Stomach (tissue), 19 donors: ENCODE measurements at places on chromosomes 11 and 22. TPM values are rescaled to one million over a fixed set of nuclear protein-coding genes. Genes with fewer than 3 reads are reported as not detected.

GRCh38 chr11:111179184-111179910, 66.2 kb upstream of the POU2AF2 start:
- no peak overlapping the region for H3K27ac ChIP-seq
- no peak overlapping the region for H3K4me3 ChIP-seq
- no peaks in the 10 kb centered on the region for H3K4me1 ChIP-seq
- no peak for DNase-seq

GRCh38 chr22:27720860-27721259, 80.7 kb downstream of the MN1 start:
- H3K4me3 ChIP-seq, result no peak overlapping the region
- H3K4me1 ChIP-seq, result peaks cover 22% of the 10 kb centered on the region
- H3K36me3 ChIP-seq, result no peaks in the 10 kb centered on the region
- no peak overlapping the region for H3K27ac ChIP-seq

- H3K36me3 ChIP-seq, result no peaks in the 10 kb centered on the region
- no peaks in the 10 kb centered on the region for H3K4me1 ChIP-seq
- DNase-seq, result no peak
- no peaks in the 10 kb centered on the region for H3K27me3 ChIP-seq
- no peak overlapping the region for H3K4me3 ChIP-seq
- no peak overlapping the region for H3K27ac ChIP-seq
Measured at GRCh38 chr22:45912910-45913309, 64.1 kb downstream of the WNT7B start.

Gene CCDC157
- total RNA-seq, result not detected

DNA sequence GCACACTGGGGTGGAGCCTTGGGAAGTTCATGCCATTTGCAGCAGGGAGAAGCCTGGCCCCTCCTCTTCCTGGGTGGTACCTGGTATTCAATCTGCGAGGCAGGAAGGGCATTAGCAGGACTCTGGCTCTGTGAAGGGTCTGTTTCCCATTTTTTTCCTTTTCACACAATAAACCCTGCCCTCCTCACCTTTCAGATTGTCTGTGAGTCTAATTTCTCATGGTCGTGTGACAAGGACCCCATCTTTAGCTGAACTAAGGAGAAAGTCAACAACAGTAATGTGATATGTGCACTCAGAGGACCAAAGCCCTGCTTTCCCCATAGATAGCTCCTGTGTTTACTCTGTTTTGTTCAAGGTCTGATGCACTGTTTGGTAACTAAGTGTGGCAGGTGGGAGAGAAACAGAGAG, 26.6 kb upstream of the CASP4 start:
- H3K27me3 ChIP-seq, result no peaks in the 10 kb centered on the region
- no peak overlapping the region for H3K27ac ChIP-seq
- no peak overlapping the region for H3K4me3 ChIP-seq
- DNase-seq, result no peak

- peaks cover 6% of the 10 kb centered on the region for H3K4me1 ChIP-seq
- H3K27me3 ChIP-seq, result no peaks in the 10 kb centered on the region
- no peak overlapping the region for H3K27ac ChIP-seq
- H3K4me3 ChIP-seq, result no peak overlapping the region
- DNase-seq, result no peak
Measured at GRCh38 chr11:10461276-10461790, 6.3 kb downstream of the AMPD3 start.

Gene KRTAP5-7
- total RNA-seq, result not detected

DNA sequence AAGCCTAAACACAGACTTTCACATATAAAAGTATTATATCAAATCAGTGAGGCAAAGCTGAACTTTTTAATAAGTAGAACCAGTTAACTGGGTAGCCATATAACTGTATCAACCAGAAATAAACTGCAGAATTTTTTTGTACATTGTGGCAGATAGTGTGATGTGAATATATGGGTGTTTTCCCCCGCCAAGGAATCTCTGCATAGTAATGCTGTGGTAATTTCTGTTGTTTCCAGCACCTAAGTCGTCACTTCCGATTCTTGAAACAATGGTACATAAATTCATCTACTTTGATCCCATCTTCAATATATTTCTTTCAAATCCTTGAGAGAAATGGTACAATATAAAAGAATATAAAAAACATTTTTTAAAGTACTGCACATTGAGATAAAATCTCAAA, 39.6 kb downstream of the NARS2 start:
- no peaks in the 10 kb centered on the region for H3K27me3 ChIP-seq
- no peak for DNase-seq
- H3K36me3 ChIP-seq, result no peaks in the 10 kb centered on the region
- H3K4me3 ChIP-seq, result no peak overlapping the region

Gene C11orf54
- total RNA-seq, result 236 TPM

DNA sequence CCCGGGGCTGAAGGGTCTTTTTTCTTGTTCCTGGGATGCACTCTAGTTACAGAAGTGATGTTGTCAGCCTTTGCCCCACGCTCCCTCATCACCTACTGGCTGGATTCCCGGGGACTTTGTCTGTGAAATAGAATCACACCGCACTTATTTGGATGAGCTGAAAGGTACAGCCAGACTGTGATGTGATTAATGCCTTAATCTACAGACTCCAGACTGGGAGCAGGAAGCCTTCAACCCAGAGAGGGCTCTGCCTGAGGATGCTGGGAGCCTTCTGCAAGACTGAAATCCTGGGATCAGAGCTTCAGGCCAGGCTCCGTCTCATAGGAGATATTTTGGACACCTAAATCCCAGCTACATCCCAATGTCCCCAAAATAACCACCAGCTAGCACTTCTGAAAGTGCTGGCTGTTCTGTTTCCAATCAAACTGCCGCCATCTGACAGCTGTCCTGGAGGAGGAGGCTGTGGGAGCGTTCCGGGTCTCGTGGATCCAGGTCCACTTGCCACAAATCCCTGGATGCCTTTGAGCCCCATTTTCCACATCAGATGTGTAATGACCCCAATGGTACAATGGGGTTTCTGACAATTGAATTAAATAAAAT, 688.5 kb downstream of the TBC1D22A start:
- no peaks in the 10 kb centered on the region for H3K36me3 ChIP-seq
- no peak overlapping the region for H3K27ac ChIP-seq
- no peaks in the 10 kb centered on the region for H3K27me3 ChIP-seq
- no peaks in the 10 kb centered on the region for H3K4me1 ChIP-seq
- no peak for DNase-seq
